OCI-LY7 (cell line): ENCODE measurements at places on chromosomes 2 and 18.
A peak's percentile ranks its signal among the peaks of the same experiment; 100 is the strongest.

DNA sequence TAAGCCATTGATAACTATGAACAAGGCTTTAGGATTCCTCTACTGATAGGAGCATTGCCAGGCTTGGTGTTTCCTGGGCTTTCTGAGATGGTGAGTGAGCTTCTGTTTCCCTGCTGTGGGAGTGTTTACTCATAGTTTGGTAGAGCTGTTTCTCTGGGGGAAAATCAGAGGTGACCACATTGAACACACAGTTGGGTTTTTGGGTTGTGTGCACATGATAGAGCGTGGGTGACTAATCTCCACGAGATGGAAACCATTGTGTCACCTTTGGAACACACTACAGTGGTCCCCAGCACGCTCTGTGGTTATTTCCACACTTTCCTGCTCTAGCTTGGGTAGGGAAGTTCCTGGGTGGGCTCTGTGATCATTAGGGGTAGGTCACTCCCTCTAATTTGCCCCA lies 5.4 kb downstream of the IL1R1 start:
- DNase-seq = no peak

DNA sequence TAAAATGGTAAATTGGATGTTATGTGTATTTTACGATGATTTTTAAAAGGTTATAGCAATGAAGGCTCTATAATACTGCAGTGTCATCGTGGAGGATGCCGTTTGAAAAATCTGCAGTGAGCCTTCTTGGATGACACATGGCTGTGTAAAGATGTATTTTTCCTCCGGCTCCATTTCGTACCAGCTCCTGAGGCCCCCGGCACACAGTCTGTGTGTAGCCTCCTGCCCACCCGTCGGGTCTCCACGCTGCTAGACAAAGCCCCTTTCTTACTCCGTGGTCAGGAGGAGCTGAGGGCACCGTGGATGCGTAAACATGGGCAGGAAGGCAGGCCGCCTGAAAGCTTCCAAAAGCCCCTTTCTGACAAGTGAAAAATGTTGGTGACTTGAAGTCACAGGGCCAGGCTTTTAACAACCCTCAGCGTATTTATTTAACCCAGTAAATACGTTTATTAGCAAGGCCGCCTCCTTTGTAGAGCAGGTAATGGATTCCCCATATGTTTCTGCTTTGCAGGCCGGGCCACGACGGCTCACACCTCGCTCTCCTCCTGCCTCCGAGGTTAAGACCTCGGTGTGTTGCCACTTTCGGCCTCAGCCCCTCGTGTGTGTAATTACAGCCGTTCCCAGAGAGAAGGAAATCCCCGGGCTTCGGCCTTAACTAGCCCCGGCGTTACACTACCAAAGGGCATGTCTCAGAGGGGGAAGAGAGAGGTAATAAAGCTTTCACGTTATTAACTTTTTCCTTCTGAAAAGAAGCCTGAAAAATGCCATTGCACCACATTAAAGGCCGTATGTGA lies 72.8 kb downstream of the DDX1 start:
- no peak for DNase-seq

GRCh38 chr18:23538870-23539269 lies 35.6 kb downstream of the RMC1 start:
- no peak for DNase-seq

DNA sequence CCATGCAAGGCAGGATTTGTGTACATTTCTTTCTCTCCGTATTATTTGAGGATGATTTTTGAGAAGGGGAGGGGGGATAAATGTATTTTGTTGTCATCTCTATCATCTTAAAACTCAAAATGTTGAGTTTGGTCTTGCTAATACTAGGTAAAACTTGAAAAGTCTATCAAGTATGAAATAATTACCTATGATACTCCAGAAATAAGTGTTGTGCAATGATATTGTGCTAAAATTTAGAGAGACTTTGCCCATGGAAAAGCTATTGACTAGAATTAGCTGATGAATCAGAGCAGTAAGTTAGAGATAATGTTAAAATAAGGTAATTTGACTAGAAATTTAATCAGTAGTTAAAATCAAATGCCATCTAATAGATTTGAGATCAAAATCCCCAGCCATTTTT lies 323.9 kb downstream of the AGPS start:
- DNase-seq = no peak

GRCh38 chr2:121246704-121247255 lies 38.2 kb downstream of the TFCP2L1 start:
- no peak for DNase-seq

DNA sequence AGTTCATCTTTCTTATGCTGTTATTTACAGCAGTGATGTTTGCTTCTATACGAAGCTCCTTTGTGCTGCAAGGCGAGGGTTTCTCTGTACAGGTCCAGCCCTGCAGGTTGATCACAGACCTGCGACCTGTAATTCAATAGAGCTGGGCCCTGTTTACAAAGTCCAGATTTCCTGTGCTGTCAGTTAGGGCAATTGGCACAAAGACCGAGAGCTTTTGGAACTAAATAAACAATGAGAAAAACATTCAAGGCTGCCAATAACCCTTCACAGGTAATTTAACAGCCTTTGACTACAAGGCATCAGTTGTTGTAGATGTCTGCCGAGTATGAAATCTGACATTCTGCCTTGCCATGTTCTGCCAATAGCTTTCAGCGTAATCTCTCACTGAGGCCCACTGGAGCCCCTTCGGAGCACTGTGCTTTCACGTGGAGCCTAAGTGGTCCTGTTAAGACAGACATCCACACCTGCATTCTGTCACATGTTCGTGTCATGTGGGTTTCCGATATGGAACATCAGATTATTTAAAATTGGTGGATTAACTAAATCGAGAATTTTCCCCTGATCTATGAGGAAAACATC lies 232.5 kb downstream of the PTGR3 start:
- no peak for DNase-seq

GRCh38 chr2:106849253-106849652 lies 36.7 kb downstream of the ST6GAL2 start:
- DNase-seq = no peak

DNA sequence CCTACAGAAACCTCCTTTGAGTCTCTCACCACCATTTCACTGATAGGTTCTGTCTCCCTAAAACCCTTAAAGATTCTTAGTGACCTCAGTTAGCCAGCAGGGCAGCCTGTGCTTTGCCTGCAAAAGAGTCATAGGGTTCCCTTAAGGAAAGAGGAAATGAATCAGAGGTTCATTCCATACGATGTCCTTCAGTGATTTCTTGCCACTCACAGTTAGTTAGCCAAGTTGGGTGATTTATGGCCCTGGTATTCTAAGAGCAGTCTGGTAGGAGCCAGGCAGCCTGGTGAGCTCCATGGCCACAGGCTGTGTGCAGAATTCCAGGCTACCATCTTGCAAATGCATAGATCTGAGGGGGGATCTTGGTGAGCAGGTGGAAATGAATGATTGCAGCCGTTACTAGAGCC lies 18.7 kb upstream of the CCBE1 start:
- no peak for DNase-seq

DNA sequence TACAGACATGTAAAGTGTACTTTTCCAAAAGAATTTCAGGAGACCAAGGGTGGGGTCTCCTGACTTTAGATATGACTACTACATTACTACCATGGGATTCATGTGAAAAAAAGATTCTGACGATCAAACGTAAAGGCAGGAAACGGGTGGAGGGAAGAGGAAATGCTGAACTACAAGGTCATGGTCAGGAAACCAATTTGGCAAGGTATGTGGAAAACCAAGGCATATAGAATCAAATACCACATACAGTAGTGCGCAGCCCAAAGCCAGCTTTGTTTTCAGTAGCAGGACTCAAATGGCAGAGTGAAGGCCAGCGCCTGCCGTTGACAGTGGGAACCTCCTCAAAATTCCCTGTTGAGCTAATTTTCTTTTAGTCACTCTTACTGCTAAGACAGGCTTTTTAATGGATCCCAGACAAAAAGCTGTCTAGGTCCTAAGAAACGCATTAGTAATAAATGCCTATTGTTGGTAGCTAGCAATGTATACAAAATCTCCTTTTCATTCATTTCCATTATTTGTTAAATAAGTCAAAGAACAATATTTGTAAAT lies 57.6 kb upstream of the SERTAD2 start:
- DNase-seq = no peak

DNA sequence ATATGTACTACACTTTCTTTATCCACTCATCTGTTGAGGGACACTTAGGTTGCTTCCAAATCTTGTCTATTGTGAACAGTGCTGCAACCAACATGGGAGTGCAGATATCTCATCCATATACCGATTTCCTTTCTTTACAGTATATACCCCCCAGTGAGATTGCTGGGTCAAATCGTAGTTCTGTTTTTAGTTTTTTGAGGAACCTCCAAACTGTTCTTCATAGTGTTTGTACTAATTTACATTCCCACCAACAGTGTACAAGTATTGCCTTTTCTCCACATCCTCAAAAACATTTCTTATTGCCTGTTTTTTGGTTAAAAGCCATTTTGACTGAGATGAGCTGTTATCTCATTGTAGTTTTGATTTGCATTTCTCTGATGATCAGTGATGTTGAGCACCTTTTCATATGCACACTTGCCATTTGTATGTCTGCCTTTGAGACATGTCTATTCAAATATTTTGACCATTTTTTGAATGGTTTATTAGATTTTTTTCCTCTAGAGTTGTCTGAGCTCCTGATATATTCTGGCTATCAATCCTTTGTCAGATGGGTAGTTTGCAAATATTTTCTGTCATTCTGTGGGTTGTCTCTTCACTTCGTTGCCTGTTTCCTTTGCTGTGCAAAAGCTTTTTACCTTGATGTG lies 12.2 kb downstream of the PLEK start:
- no peak for DNase-seq

GRCh38 chr2:8133913-8134472 lies 547.9 kb upstream of the ID2 start:
- DNase-seq = no peak

GRCh38 chr2:160469621-160470204 lies 23.9 kb downstream of the RBMS1 start:
- no peak for DNase-seq

- no peak for DNase-seq
Measured at GRCh38 chr2:50953021-50953420, 78.9 kb downstream of the NRXN1 start.

DNA sequence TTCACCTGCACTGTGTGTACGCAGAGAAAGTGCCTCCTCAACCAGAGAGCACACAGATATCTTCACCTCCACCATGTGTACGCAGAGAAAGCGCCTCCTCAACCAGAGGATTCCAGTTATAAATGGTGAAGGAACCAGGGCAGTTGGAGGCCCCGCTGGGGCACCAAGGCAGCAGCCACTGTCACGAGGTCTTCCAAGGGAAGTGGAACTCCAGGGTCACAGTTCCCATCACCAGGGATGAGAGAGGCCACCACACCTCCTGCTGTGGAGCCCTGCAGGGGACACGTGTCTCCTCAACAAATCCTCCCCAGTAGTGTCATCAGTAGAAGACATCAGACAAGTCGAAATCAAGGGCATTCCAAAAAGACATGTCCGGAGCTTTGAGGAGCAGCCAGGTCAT lies 28.2 kb upstream of the NFATC1 start:
- DNase-seq = no peak

GRCh38 chr2:106970471-106971261 lies 84.7 kb upstream of the ST6GAL2 start:
- DNase-seq = no peak

GRCh38 chr2:43333101-43333655 lies 106.8 kb upstream of the ZFP36L2 start:
- no peak for DNase-seq

- no peak for DNase-seq
Measured at GRCh38 chr2:172448544-172449267, 21.3 kb downstream of the ITGA6 start.

DNA sequence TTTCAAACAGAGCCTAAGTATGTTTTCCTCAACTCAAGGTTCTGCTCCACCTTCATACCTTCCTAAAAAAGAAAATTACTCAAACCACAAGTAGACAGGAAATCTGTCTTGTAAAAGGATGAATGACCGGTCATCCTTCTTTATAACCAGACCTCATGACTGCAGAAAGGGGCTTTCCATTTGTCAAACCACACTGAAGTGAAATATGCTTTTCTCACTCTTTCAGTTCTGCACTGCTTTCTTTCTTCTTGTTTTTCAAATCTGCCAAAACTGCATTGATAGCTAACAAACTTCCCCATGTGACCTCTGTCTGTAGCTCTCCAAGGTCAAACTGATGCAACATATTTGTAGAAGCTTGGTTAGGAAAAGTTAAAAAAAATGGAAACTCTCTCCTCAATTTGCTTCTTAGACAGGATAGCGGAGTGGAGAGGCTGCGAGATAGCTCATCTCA lies 308.9 kb upstream of the CCDC68 start:
- peak; percentile 37 for DNase-seq

DNA sequence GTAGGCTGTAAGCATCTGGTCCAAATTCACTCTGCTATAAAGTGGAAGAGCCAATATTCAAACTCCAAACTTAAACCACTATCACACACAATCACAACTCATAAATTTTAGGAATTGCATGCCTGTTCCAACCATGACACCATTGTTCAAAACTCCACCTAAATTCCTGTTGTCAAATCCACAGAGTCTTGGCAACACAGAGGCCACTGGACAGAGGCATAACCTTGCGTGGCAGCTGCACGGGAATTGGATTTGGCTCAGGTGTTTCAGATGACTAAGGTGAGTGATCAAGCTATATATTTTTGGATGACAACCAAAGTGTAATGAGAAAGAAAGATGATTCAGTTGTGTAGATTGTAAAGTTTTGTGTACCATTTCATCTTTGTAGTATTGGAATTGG lies 422.7 kb upstream of the TNP1 start:
- DNase-seq = no peak

- DNase-seq = no peak
Measured at GRCh38 chr18:331221-331821, 63.5 kb upstream of the THOC1 start.

- no peak for DNase-seq
Measured at GRCh38 chr2:74393525-74393924, 13.4 kb upstream of the DCTN1 start.

GRCh38 chr18:48179666-48180065 lies 229.5 kb downstream of the ZBTB7C start:
- no peak for DNase-seq

- DNase-seq = no peak
Measured at GRCh38 chr2:5140347-5140746, 551.8 kb upstream of the SOX11 start.

GRCh38 chr2:145412155-145412554 lies 892.2 kb upstream of the ZEB2 start:
- DNase-seq = peak; percentile 97

DNA sequence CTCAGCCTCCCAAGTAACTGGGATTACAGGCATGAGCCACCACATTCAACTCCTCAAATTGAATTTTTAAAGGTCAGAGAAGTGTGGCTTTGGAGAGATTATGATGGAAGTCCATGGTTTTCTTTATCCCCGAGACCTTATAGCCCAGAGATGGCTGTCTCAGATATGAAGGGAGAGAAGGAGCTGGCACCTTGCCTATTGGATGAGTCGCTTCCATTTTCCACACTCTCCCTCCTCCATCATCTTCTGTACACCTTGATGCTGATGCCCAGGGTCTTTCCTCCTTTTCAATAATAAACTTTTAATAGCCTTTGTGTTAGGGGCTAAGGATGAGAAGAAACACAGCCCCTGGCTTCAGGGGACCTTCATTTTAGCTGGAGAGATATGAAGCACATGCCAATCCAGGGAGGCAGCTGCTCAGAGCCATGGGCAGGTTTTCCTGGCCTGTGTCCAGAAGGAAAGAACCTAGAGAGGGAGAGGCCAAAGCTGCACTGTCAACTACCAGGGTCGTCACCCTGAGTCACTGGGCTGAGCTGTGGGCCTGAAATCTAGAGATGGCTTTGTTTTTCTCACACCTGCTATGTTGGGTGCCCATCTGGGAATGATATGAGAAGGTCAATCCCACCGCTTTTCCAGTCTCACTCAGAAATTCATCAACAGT lies 146.0 kb upstream of the SERTAD2 start:
- DNase-seq = no peak
